ENCODE measurements at places on chromosomes 1 and 21.

GRCh38 chr1:162822391-162823200, 32.1 kb downstream of the HSD17B7 start:
- DNase-seq, result no peak

DNA sequence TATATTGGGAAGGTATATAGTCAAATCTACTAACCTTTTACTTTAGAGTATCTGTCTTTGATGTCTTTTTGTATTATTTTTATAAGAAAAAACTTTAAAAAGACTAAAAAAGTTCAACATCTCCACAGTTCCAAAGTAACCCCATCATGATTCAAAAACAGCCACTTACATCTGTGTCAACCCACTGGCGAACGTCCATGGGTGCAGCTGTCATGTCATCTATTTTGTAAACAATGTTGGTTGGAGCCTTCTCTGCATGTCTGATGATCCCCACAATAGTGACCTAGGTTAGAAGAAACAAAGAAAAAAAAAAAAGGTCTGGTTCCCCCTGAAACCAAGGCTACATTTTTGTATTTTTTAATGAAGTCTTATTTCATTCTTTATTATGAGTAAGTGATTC, 28.0 kb upstream of the SMPDL3B start:
- DNase-seq, result no peak

DNA sequence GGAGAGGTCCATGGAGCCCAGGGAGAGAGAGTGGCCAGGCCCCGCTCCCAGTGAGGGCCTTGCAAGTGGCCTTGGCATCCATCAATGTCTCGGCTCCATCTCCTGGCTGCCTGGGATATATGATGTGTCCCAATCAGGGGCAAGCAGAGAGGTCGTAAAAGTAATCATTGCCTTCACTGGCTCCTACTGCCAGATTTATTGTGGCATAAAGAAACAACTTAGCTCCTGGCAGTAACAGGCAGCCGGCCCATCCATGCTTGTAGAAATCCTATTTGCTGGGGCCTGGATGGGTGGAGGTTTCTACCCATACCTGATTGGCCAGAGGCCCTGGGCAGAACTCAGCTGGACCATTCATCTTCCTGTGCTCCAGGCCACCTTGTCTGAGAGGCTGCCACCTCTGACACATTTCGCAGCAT, 272.6 kb downstream of the MATN1 start:
- DNase-seq, result no peak

DNA sequence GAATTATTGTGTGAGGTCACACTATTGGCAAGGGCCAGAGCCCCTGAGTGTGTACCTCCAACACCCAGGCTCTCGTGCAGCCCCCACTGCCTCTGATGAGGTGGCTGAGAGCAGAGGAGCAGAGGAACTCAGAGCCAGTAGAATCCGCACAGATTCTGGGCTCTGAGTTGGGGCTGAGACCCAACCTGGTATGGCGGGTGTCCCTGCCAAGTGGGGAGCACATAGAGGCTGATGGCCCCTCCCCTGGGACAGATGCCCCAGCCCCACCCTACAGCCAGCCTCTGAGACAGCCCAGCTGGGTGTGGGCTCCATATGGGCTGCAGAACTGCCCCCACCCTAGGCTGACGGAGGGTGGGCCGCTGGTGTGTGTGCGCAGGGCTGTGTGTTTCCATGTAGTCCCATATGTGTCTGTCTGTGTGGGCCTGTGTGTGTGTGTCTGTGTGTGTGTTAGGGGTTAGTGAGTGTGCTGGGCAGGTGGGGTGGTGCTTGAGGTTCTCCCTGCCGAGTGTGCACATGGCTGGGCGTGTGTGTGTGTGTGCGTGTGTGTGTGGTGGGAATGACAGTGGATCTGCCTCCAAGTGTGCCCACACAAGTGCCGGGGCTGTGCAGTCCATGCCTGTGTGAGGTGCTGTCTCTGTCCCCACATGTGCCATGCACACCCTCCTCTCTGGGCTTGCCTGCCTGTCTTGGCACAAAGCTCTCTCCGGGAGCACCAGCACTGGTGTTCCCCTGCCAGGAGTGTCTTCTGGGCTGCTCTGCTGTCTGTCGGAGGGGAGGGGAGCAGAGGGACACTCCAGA, 24.4 kb downstream of the FOXO6 start:
- no peak for DNase-seq
